ENCODE measurements at places on chromosomes 6 and 20.

- no peak for DNase-seq
Measured at GRCh38 chr6:82166493-82166892, 81.1 kb downstream of the IBTK start.

DNA sequence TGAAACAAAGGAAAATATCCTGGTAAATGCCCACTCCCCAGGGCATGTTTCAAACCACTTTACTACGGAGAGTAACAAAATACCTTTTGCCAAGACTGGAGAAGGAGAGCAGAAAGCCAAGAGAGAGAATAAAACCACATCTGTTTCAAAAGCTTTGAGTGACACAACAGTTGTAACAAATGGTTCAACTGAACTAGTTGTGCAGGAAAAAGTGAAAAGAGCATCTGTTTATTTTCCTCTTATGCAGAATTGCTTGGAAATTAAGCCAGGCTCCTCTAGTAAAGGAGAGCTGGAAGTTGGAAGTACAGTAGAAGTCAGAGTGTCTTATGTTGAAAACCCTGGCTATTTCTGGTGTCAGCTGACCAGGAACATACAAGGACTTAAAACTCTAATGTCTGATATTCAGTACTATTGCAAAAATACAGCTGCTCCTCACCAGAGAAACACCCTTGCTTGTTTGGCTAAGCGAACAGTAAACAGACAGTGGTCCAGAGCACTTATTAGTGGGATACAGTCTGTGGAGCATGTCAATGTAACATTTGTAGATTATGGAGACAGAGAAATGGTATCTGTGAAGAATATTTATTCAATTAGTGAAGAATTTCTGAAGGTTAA lies 2.6 kb downstream of the TDRD6 start:
- DNase-seq = no peak

DNA sequence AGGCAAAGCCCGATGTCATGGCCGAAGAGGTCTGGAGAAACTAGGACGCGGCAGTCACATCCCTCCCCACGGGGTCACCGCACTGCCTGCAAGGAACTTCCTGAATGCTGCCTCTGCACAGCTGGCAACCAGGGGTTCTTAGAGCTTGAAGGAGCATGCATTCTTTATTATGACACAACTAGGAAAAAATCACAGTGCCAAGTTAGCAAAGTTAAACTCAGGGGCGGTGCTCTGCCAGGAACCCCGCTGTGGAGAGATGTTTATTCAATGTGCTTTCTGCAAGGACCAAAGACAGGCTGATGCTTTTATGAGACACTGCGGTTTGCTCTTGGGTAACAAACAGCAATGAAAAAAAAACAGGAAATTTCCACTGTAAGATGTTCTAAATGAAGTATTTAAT lies 287.3 kb upstream of the FOXQ1 start:
- DNase-seq = no peak

- peak; percentile 58 for DNase-seq
Measured at GRCh38 chr6:82006027-82006738, 241.4 kb downstream of the IBTK start.

GRCh38 chr6:108157234-108157980 lies 8.4 kb upstream of the NR2E1 start:
- no peak for DNase-seq

Measured in NCI-H748 treated with DMSO at 0.1 percent for 48 hours (cell line).